ENCODE measurements at places on chromosomes 5 and 9. TPM values are rescaled to one million over a fixed set of nuclear protein-coding genes. Genes with fewer than 3 reads are reported as not detected.

Gene IFNA13
- total RNA-seq, result not detected

DNA sequence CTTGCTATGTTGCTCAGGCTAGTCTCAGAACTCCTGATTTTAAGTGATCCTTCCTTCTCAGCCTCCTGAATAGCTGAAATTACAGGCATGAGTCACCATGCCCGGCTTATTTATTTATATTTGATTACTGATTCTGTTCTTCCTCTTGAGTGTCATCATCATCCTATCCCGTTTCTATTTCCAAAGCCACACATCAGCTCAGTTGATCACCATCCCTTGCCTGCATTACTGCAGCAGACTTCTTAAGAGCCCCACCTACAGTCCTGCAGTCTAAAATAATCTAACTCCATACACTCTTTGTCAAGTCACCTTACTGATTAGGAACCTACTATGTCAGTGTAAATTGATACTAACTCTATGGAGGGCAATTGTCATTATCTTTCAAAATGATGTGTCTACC lies 138.9 kb upstream of the RAI14 start:
- DNase-seq, result no peak
- H3K27ac ChIP-seq, result no peak overlapping the region
- no peaks in the 10 kb centered on the region for H3K36me3 ChIP-seq
- no peaks in the 10 kb centered on the region for H3K4me1 ChIP-seq
- H3K4me3 ChIP-seq, result no peak overlapping the region

Gene ACTBL2
- total RNA-seq, result not detected

DNA sequence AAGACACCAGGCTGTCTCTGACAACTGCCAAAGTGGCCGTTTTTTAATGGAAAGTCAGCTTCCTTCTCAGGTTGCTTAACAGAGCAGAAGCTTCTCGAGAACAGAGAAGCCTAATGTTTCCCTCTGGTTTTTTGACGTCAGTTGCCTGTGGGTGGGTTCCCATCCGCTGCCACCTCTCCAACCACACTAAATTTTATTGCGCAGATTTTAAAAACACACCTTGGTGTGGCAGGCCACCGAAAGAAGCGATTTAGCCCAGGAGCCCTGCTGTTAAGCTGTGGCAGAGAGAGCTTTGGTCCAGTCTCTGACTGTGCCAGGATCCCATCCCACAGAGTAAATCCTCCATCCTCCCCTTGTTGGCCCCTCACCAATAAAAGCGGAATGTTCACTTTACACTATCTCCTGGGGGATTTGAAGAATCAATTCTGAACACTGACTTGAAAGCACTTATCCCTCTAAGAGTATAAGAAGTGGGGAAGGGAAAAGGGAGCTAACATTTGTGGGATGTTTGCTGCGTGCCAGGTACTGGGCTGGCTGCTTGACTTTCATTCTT lies 181.6 kb downstream of the AOPEP start:
- no peaks in the 10 kb centered on the region for H3K36me3 ChIP-seq
- DNase-seq, result no peak
- no peak overlapping the region for H3K4me3 ChIP-seq
- peak overlapping the region; percentile 84 for H3K27ac ChIP-seq
- peaks cover 12% of the 10 kb centered on the region for H3K4me1 ChIP-seq

GRCh38 chr5:157952374-157952685 lies 93.4 kb upstream of the CLINT1 start:
- no peaks in the 10 kb centered on the region for H3K27me3 ChIP-seq
- H3K4me3 ChIP-seq, result no peak overlapping the region
- H3K36me3 ChIP-seq, result no peaks in the 10 kb centered on the region
- no peaks in the 10 kb centered on the region for H3K4me1 ChIP-seq
- no peak for DNase-seq
- no peak overlapping the region for H3K27ac ChIP-seq

GRCh38 chr9:504921-505740 lies 290.5 kb downstream of the DOCK8 start:
- H3K4me1 ChIP-seq, result peaks cover 35% of the 10 kb centered on the region
- peak overlapping the region; percentile 79 for H3K27ac ChIP-seq
- no peaks in the 10 kb centered on the region for H3K36me3 ChIP-seq
- peak overlapping the region; percentile 50 for H3K4me3 ChIP-seq

Gene NTNG2
- 8.2 TPM for total RNA-seq

Gene GPR150
- total RNA-seq, result not detected

GRCh38 chr5:175347027-175347426 lies 97.0 kb downstream of the DRD1 start:
- H3K4me1 ChIP-seq, result no peaks in the 10 kb centered on the region
- H3K27me3 ChIP-seq, result no peaks in the 10 kb centered on the region
- H3K36me3 ChIP-seq, result no peaks in the 10 kb centered on the region
- H3K4me3 ChIP-seq, result no peak overlapping the region

Gene GABRG2
- not detected for total RNA-seq

Gene ZNF883
- total RNA-seq, result 0.69 TPM

GRCh38 chr9:129653823-129654553 lies 11.5 kb upstream of the PRRX2 start:
- H3K27ac ChIP-seq, result no peak overlapping the region
- no peak overlapping the region for H3K4me3 ChIP-seq
- DNase-seq, result no peak
- no peaks in the 10 kb centered on the region for H3K27me3 ChIP-seq
- no peaks in the 10 kb centered on the region for H3K36me3 ChIP-seq

- H3K27ac ChIP-seq, result no peak overlapping the region
- no peaks in the 10 kb centered on the region for H3K27me3 ChIP-seq
- H3K4me3 ChIP-seq, result peak overlapping the region; percentile 72
- H3K4me1 ChIP-seq, result peaks cover 55% of the 10 kb centered on the region
- no peaks in the 10 kb centered on the region for H3K36me3 ChIP-seq
- no peak for DNase-seq
Observed at GRCh38 chr5:151773951-151774350, 2.2 kb downstream of the G3BP1 start.

- H3K36me3 ChIP-seq, result no peaks in the 10 kb centered on the region
- H3K27ac ChIP-seq, result no peak overlapping the region
- peaks cover 12% of the 10 kb centered on the region for H3K4me1 ChIP-seq
- no peaks in the 10 kb centered on the region for H3K27me3 ChIP-seq
- DNase-seq, result no peak
- no peak overlapping the region for H3K4me3 ChIP-seq
Observed at GRCh38 chr5:81428861-81429260, 34.9 kb upstream of the ACOT12 start.

- H3K27me3 ChIP-seq, result no peaks in the 10 kb centered on the region
- no peaks in the 10 kb centered on the region for H3K36me3 ChIP-seq
- H3K4me1 ChIP-seq, result no peaks in the 10 kb centered on the region
- DNase-seq, result no peak
- H3K27ac ChIP-seq, result no peak overlapping the region
Observed at GRCh38 chr5:67619235-67619634, 422.6 kb upstream of the CD180 start.

DNA sequence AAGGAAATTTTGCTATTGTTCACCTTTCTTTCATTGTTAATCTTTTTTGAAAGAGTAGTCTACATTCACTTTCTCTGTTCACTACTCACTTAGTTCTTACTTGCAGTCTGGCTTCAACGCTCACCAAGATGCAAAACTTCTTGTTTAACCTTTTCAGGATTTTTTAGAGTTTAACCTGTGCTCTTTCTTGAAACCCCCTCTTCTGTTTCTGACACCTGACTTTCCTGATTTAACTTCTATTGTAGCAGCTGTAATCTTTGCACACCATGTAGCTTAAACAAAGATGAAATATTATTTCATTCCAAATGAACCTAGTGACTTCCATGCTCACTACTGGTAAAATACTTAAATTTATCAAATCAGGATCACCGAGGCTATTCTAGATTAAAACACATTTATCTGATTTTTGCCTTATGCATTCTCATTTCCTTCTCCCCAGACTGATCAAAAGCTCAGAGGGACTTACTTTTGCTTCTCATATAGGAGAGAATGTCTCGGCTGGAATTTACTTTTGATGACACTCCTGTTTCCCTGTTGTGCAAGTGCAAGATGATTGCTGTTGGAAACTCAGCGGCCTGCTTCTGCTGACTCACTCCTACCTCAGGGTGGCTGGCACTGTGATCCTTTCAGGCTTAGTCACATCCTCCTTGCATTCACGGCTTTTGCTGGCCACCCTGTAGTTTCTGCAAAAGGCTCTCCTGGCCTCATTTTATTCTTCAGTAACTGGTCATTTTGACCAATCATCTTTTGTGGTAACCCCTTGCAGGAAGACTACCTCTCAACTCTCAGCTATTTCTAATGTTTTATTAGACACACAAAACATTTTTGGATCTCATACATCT lies 109.3 kb upstream of the IFNE start:
- no peak overlapping the region for H3K4me3 ChIP-seq
- no peak for DNase-seq
- no peak overlapping the region for H3K27ac ChIP-seq
- no peaks in the 10 kb centered on the region for H3K36me3 ChIP-seq
- H3K27me3 ChIP-seq, result no peaks in the 10 kb centered on the region

Gene RIOK2
- 53.8 TPM for total RNA-seq

- H3K4me3 ChIP-seq, result no peak overlapping the region
- H3K36me3 ChIP-seq, result no peaks in the 10 kb centered on the region
- no peak for DNase-seq
- no peaks in the 10 kb centered on the region for H3K27me3 ChIP-seq
- H3K4me1 ChIP-seq, result peaks cover 20% of the 10 kb centered on the region
- H3K27ac ChIP-seq, result peak overlapping the region; percentile 53
Observed at GRCh38 chr5:139131921-139132432, 66.2 kb downstream of the SIL1 start.

Gene CD74
- total RNA-seq, result 1,950 TPM

DNA sequence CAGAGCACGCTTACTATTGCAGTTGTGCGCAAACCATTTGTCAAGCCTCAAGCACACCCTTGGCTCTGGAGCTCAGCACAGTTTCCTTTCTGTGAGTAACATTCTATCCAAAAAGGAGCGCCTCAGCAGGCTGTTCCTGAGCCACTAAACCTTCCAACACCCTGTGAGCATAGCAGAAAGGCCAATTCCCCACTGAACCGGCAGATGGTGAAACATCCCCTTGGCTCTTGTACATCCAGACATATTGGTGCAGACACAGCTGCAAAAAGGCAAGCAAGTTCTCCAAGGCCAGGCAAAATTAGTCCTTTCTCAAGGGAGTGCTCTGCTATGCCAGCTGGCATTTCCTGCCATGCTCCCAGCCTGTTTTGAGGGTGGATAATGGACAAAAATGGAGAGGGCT lies 44.1 kb upstream of the CEMIP2 start:
- no peaks in the 10 kb centered on the region for H3K4me1 ChIP-seq
- no peaks in the 10 kb centered on the region for H3K27me3 ChIP-seq
- H3K27ac ChIP-seq, result no peak overlapping the region
- no peak overlapping the region for H3K4me3 ChIP-seq
- no peak for DNase-seq

DNA sequence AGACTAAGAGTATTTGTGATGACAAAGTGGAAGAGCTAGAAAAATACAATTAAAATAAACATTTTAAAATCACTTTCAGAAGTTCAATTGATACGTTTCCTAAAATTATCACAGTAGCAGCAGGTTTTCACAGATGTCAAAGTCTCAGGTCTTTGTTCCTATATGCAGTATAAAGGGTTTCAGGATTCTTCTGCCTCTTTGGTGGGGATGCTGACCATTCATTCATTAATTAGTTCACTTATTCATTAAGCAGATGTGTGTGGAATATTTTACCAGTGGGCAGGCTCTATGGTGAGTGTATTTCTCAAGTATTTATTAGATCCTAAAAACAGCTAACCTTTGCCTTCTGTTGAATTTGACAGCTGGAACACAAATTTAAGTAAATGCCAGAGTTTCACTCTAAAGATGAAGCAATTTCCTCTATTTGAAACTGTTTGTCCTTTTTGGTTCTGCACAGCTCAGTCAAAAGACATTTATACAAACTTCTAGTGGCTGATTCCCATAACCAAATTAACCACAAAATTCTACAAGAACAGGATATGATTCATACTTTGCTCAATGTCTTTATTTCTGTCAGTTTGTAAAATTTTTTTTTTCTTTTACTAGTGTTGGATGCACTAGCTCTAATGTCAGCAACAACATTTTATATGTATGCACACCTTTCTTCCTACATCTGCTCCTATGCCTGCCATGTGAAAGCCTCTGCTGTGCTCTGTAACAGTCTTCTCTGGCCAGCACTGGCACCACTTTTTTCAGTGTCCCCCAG lies 75.9 kb upstream of the PRR16 start:
- H3K27me3 ChIP-seq, result no peaks in the 10 kb centered on the region
- H3K4me3 ChIP-seq, result no peak overlapping the region
- H3K27ac ChIP-seq, result no peak overlapping the region
- DNase-seq, result no peak

DNA sequence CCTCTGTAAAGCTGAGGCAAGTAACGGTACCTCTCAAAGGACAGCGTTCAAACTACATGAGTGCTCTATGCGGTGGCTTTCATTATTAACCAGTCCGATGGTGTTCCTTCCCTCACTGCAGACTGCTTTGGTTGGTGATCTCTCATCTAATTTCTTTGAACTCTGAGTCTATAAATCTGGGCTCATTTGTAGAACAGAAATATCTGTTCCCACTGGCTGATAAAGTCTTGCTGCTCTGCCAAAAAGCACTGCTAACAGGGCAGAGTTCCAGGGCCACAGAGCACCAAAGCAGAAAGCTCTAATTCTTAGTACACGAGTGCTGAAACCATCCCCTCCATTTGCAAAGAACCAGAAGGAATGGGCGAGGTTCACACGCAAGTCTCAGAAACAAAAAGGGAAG lies 81.9 kb downstream of the MED27 start:
- no peaks in the 10 kb centered on the region for H3K27me3 ChIP-seq
- H3K4me1 ChIP-seq, result no peaks in the 10 kb centered on the region
- no peaks in the 10 kb centered on the region for H3K36me3 ChIP-seq
- no peak overlapping the region for H3K4me3 ChIP-seq

DNA sequence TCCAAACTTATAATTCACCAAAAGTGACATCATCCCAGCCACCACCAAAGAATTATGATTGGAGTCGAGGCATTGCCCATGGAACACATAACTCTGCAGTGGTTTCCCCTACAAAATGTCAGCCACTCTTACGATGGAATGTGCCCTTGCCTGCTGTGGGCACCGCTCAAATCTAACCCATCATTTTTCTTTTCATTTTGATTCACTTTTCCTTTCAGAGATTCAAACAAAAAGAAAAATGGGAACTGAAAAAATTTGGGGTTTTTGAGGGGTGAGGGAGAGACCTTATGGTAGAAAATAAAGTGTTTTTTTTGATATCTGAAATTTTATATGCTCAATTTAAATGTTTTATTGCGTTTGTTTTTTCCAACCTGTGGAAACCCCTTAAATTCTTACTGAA lies 28.1 kb downstream of the SMARCA2 start:
- peaks cover 7% of the 10 kb centered on the region for H3K4me1 ChIP-seq
- H3K27ac ChIP-seq, result no peak overlapping the region
- H3K4me3 ChIP-seq, result no peak overlapping the region
- peaks cover 39% of the 10 kb centered on the region for H3K36me3 ChIP-seq

Gene PCDHA9
- total RNA-seq, result 0.11 TPM

- no peak for DNase-seq
- no peaks in the 10 kb centered on the region for H3K36me3 ChIP-seq
- no peaks in the 10 kb centered on the region for H3K27me3 ChIP-seq
- H3K4me3 ChIP-seq, result no peak overlapping the region
- no peaks in the 10 kb centered on the region for H3K4me1 ChIP-seq
Observed at GRCh38 chr5:126069329-126069728, 353.9 kb upstream of the GRAMD2B start.

- peaks cover 68% of the 10 kb centered on the region for H3K27me3 ChIP-seq
- no peaks in the 10 kb centered on the region for H3K36me3 ChIP-seq
- H3K4me3 ChIP-seq, result peak overlapping the region; percentile 16
- no peak overlapping the region for H3K27ac ChIP-seq
- H3K4me1 ChIP-seq, result peaks cover 38% of the 10 kb centered on the region
Observed at GRCh38 chr5:37837414-37838032, 2.3 kb downstream of the GDNF start.
